ENCODE measurements at places on chromosomes 16 and 17.
A peak's percentile ranks its signal among the peaks of the same experiment; 100 is the strongest.

DNA sequence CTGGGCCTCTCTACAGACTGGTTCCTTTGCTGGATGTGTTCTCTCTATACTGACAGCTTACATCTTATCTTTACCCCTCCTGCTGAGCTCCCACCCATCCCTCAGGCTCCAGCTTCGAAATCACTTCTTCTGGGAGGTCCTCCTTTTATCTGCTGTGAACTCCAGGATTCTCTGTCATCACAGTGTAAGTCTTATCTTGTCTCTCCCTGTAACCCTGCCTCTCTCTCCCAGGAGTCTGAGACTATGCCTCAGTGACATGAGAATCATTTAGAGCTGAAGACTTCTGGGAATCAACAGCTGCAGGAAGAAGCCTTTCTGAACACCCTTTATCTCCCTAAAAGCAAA, 148.1 kb upstream of the HS3ST3A1 start:
- peak; percentile 51 for DNase-seq

DNA sequence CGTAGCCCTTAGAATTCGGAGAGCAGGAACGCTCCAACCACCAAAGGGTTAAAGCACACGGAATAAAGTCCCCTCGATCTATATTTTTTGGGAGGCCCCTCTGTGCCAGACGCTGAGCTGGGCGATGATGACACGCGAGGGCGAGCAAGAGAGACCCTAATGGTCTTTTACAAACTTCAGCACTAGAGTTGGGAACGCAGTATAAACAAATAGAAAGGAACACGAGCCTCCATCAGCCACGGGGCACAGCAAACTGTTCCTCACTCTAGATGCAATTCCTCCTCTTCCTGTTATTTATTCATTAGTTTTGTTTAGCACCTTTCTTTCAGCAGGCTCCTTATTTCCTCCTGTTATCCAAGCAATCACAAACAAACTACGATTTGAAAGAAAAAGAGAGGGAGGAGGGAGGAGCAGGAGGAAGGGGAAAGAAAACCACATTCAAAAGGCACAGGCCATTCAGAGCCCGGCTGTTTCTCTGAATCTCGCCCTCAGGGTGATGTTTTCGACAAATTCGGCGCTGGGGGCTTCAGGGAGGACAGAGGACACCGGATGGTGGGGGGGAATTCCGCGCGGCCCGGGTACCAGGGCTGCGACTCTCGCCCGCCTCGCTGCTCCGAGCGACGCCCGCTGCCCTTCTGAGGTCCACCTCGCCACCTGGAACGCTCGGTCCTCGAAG, 1.6 kb downstream of the TOX3 start:
- DNase-seq, result no peak

DNA sequence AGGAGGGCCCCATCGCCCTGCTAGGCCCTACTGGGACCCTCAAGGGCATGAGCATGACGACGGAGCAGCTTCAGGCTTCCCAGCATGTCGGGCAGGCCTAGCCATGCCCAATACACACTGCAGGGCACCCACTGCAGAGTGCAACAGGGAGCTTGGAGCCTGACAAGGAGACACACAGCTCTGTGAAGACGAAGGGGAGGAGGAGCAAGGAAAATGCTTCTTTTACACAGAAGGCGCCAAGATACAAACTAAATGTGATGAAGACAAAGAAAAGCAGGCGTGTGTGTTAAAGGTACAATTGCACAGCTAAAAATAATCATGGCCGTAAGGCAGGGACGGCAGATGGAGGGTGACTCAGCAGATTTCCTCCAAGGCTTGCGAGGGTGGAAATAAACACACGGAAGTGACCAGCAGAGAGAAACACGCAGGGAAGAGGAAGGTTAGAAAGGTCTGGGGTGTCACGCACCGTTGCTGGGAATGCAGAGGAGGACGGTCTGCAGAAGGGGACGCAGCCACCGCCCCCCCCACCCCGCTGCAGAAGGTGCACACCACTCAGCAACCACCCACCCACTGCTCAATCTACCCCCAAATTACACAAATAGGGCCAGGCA, 108.5 kb downstream of the ZNF778 start:
- DNase-seq, result peak; percentile 83

GRCh38 chr16:57690782-57691471, 3.7 kb upstream of the DRC7 start:
- peak; percentile 30 for DNase-seq

DNA sequence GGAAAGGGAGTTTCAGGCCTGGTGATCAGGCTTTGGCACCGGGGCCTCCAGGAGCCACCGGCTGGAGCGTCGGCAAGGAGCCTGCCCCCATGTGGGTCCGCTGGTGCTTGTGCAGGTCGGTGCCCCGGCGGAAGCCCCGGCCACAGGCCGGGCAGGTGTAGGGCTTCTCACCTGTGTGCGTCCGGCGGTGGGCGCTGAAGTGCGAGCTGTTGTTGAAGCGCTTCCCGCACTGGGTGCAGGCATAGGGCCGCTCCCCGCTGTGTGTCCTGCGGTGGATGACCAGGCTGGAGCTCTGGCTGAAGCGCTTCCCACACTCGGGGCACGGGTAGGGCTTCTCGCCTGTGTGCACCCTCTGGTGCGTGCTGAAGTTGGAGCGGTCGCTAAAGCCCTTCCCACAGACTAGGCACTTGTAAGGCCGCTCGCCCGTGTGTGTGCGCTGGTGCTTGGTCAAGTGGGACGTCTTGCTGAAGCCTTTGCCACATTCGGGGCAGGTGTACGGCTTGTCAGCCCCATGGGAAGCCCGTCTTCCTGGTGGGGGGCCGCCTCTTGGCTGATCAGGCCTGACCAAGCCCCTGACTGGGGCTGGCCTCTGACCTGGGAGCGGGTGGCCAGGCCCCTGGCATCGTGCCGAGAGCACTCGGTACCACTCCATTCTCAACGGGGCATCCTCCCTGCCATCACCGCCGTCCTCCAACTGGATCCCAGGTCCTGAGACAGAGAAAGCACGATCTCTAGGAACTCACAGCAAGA, 14.4 kb downstream of the ZNF500 start:
- no peak for DNase-seq

GRCh38 chr16:88734361-88734728, 28.0 kb downstream of the CTU2 start:
- DNase-seq, result no peak

Data from cardiac muscle cell (in vitro differentiated cells and primary cell).